ENCODE measurements at places on chromosomes 5 and 9.

DNA sequence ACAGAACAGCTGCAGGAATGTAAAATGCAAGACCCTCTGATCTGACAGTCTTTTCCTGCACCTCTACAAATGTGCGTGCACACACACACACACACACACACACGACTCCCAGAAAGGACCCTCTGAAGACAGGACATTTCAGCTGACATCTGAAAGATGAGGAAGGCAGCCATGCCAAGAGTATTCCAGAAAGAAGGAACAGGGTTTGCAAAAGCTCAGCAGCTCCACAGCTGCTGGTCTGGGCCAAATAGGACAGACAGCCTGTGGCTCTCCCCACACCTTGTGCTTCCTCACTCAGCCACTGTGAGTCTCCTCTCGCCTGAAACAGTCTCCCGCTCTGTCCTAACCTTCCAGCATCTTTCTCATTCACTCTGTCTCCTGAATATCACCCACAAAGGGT, 189.0 kb downstream of the PALM2AKAP2 start:
- DNase-seq: no peak

DNA sequence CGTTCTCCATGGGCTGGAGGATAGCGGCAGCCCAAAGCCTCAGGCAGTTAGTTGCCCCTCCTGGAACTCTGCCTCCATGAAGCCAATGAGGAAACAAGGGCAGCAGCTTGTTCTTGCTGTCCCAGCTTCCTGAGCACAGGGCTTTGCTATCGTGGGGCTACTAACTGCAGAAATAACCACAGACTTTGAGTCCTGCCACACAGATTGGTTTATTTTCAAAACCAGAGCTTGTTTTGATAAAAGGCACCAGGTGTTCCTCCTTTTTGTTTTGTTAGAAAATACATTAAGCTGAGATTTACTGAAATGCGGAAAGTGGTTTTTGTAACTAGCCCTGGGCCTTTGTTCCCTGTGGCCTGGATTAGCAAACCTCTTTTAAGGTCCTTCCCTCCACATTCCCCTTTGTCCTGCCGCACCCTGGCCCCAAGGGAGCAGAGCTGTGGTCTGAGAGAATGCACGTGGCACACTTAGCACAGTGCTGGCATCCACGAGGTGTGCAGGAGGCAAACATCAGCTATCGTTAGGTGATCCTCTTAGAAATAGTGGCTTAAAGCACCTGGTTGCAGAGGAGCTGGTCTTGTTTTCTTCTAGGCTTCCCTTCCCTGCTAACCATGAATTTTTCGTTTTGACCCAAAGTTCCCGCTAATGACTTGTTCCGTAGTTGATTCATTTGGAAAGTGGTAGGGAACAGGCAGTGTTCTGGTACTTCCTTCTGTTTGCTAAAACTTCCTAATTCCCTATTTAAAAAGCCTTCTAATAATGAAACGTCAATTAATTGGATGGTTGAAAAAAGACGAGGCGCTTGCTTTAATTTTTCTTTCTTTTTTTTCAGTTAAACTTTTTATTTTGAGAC, 21.5 kb downstream of the MVB12B start:
- no peak for DNase-seq

DNA sequence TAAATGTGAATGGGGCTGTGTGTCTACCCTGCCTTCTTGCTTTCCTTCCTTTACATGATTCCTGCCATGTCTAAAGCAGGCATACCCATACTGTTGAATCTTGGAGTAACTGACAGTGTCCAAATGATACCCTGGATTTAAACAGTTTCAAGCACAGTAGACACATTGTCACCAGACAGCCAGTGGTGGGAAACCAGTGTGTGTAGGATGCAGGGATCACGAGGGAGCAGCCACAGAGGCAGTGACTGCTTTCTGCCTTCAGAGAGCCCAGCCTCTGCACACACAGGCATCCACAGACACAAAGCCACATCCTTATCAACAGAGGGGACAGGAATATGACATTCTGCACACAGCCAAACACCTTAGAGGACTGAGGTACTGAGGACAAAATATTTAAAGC, 184.2 kb upstream of the TBCA start:
- DNase-seq: no peak

DNA sequence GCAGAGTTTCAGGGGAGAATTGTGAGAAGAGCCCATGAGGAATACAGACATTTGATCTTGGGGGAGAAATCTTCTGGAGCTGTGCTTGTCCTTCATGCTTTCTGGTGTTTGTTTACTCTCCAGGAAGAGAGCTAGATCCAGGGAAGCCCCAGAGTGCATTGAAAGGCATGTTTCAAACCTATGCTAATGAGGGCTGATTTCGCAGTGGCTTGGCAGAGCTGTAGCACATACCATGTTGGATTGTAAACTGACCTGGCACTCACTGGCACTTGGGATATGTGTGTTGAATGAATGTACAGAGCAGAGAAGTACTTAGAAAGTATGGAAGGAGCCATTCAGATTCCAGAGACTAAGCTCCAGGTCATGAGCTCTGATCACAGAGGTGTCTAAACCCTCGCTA, 30.9 kb downstream of the TNFSF8 start:
- no peak for DNase-seq

- no peak for DNase-seq
Measured at GRCh38 chr5:7897014-7897600, 28.2 kb downstream of the MTRR start.

- DNase-seq: no peak
Measured at GRCh38 chr5:148790545-148791333, 35.7 kb upstream of the ADRB2 start.

DNA sequence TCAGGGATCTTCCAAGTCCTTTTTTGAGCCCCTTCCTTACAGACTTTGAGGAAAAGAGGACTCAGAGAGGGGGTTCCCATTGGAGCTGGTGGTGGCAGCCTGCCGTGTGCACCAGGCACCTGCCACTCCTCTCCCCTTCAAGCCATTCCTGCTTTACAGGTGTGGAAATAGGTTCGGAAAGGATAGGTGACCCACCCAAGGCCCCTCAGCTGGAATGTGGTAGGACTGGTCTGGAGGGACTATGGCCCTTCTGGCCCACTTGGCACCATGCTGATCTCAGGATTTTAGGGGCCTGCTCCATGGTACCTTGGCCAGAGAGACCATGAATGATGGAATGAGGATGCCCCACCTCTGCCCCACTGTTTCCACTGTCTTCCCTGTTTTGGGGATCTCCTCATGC, 1.4 kb downstream of the GALNT12 start:
- DNase-seq: no peak

GRCh38 chr5:4991925-4992324, 148.2 kb upstream of the ADAMTS16 start:
- DNase-seq: no peak

DNA sequence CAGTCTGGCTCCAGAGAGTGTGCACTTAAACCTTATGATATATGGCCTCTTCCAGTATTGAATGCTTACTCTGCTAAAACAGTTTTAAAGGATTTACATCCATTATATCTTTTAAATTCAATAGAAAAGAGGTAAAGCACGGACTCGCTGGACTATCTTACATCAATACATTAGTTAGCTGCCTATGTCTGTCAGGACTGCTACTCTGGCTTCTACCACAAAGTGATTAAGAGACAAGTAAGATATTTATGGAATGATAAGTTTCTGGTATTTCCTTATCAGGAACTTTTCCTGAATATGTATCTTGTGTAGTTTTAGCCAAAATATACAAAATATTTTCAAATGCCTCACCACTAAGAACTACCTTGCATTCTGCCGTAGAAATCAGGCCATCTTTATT, 295.1 kb downstream of the ISL1 start:
- DNase-seq: no peak

DNA sequence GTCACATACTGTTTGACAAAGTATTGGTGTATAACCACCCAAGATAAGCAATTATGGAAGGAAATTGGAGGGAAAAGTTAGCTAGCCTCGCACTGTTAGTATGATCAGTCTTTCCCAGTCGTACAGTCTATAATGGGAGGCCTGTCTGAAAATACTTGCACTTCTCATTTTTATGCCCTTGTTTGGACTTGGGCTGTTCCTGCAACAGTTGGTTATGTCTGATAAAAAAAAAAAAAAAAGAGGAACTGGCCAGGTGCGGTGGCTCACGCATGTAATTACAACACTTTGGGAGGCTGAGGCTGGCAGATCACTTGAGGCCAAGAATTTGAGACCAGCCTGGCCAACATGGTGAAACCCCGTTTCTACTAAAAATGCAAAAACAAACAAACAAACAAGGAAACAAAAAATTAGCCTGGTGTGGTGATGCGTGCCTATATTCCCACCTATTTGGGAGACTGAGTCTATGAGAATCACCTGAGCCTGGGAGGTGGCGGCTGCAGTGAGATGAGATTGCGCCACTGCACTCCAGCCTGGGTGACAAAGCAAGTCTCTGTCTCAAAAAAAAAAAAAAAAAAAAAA, 58.3 kb upstream of the ANKRD33B start:
- no peak for DNase-seq

DNA sequence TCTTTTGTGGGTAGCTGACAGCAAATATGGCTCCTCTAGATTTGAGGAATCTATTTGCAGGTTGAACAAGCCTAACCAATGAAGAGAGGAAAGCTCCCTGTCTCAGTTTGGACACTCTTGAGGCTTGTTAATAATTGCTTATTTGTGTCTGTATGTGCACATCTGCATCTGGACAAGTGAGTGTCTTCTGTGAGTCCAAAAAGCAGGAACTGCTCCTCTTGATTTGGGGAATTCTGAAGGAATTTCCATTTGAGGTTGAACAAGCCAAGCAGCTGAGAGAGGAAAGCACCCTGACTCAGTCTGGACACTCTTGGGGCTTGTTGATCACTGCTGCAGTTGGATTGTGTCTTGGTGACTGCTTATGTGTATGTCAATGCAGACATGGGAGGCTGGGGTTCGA, 211.6 kb downstream of the DTWD2 start:
- no peak for DNase-seq

DNA sequence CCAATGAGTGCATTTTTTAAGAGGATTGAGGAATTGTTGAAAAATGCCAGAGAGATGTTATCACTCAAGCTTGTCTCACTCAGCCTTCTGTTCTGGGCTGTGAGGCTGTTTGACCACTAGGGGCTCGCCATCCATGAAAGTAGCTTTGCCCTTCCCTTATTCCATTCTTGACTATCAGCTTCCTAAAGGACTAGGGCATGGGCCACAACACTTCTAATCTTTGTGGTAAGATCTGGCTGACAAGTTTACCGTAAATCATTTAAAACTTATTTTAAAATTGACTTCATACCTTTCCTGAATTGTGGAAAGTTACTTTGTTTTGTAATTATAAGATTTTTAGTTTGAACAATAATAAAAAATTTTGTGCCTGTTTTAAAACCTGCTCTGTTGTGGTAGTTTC, 49.5 kb downstream of the TJP2 start:
- no peak for DNase-seq

- DNase-seq: no peak
Measured at GRCh38 chr9:86550401-86550800, 196.2 kb upstream of the TUT7 start.

GRCh38 chr9:71886015-71886414, 25.0 kb downstream of the ABHD17B start:
- no peak for DNase-seq

- no peak for DNase-seq
Measured at GRCh38 chr5:124823380-124823779, 76.9 kb upstream of the ZNF608 start.

DNA sequence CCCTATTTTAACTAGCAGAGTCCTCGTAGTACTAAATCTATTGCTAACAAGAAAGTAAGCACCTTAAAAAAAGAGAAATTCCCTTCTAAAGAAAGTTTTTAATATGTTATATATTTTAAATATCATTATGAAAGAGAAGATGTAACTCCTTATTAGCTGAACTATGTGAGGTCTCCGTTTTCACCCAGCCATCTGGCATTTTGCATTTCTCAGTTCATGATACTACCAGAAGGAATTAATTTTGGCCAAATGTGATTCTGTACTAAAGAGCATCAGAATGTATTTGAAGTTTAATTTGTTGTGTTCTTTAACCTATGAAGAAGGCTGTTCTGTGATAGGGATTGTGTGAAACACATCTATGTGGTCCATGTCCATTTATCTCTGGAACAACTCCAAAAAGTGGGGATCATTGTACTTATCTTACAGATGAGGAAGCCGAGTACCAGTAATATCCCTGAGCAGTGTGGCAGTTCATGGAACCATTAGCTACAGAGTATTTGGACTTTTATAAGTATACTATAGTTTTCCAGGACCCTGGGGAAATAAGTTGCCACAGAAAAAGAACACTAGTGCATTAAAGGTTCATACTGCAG, 29.8 kb downstream of the TNFAIP8 start:
- no peak for DNase-seq

DNA sequence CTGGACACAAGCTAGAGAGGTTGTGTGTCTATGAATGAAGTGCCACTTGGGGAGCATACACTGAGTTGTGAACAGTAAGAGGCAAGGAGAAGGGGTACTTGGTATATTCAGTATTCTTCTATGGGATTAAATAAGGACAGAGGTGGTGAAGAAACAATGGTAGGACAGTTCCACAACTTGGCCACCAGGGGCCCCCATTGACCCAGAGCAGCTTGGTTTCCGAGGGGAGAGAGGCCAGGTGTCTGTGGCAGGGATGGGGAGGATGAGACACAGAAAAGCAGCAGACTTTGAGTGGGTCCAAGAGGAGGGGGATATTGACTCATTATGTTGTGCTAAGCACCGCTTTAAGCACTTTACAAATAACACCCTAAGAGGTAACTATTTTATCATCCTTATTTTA, 220.6 kb downstream of the MELK start:
- DNase-seq: no peak

GRCh38 chr9:90807006-90807405, 5.4 kb downstream of the SYK start:
- DNase-seq: no peak

DNA sequence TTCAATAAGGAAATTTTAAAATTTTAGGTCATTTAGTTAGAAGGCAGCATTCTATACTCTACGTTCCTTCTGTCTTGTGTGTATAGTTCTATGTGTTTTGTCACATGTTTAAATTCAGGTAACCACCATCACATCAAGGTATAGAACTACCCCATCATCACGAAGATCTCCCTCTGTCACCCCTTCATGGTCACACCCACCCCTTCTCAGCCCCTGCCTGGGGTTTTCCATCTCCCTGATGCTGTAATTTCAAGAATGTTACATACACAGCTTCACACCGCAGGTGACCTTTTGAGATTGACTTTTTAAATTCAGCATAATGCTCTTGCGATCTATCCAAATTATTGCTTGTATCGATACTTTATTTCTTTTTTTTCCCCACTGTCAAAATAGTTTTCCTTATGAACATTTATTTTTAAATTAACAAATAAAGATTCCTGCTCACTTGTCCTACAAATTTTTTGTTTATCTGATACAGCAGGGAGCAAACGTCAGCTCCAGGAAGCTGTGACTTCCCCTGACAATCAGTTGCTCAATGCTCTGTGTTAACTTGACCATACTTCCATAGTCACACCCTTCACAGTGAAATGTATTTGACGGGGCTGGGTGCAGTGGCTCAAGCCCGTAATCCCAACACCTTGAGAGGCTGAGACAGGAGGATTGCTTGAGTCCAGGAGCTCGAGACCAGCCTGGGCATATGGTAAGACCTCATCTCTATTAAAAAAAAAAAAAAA, 10.2 kb downstream of the BTNL8 start:
- DNase-seq: no peak

DNA sequence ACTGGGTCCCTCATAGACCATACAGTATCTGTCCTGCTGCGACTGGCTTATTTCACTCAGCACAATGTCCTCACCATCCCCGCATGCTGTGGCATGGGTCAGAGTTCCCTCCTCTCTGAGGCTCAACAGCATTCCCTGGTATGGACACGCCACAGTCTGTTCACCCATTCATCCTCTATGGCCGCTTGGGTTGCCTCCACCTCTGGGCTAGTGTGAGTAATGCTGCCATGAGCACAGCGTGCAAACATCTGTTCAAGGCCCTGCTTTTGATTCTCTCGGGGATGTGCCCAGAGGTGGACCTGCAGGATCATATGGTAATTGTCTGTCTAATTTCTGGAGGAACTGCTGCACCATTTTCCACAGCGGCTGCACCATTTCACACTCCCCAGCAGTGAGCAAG, 5.5 kb upstream of the FBP2 start:
- no peak for DNase-seq

Data from effector CD8-positive, alpha-beta T cell (primary cell).